Caudate nucleus (tissue), 63 donors: ENCODE measurements at places on chromosomes 6 and 20.

- DNase-seq = peak; percentile 87
These were observed 53.4 kb downstream of the TRAF3IP2 start for GRCh38 chr6:111552241-111552744.

- no peak for DNase-seq
These were observed 87.7 kb downstream of the HIVEP2 start for GRCh38 chr6:142857233-142857761.

GRCh38 chr6:34020807-34021553 lies 124.9 kb downstream of the GRM4 start:
- DNase-seq = no peak

GRCh38 chr6:161836643-161837448 lies 563.0 kb upstream of the AGPAT4 start:
- DNase-seq = no peak

- no peak for DNase-seq
These were observed 43.3 kb downstream of the DUSP22 start for GRCh38 chr6:335572-335971.

- no peak for DNase-seq
These were observed 15.3 kb downstream of the TRAF3IP2 start for GRCh38 chr6:111590209-111590980.

DNA sequence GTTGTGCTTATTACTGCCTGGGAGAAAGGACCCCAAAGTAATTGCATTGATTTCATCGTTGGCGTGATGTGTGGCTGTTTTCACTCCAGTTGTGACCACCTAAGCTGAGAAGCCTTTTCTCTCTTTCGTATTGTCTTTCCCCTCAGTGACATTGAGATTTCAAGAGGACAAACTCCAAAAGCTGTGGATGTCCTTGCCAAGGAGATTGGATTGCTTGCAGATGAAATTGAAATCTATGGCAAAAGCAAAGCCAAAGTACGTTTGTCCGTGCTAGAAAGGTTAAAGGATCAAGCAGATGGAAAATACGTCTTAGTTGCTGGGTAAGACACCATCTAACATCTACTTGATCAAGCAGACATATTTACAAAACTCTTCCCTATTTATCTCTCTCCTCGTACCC lies 60.5 kb downstream of the MTHFD1L start:
- DNase-seq = no peak

- DNase-seq = no peak
These were observed 542.4 kb upstream of the BTBD3 start for GRCh38 chr20:11375335-11375734.
